Spleen (tissue), 13 donors: ENCODE measurements at places on chromosomes 4 and X.
A peak's percentile ranks its signal among the peaks of the same experiment; 100 is the strongest.

GRCh38 chr4:44438687-44439086 lies 9.9 kb downstream of the KCTD8 start:
- H3K27me3 ChIP-seq: peaks cover 9% of the 10 kb centered on the region
- H3K4me1 ChIP-seq: no peaks in the 10 kb centered on the region
- no peaks in the 10 kb centered on the region for H3K36me3 ChIP-seq
- DNase-seq: no peak

DNA sequence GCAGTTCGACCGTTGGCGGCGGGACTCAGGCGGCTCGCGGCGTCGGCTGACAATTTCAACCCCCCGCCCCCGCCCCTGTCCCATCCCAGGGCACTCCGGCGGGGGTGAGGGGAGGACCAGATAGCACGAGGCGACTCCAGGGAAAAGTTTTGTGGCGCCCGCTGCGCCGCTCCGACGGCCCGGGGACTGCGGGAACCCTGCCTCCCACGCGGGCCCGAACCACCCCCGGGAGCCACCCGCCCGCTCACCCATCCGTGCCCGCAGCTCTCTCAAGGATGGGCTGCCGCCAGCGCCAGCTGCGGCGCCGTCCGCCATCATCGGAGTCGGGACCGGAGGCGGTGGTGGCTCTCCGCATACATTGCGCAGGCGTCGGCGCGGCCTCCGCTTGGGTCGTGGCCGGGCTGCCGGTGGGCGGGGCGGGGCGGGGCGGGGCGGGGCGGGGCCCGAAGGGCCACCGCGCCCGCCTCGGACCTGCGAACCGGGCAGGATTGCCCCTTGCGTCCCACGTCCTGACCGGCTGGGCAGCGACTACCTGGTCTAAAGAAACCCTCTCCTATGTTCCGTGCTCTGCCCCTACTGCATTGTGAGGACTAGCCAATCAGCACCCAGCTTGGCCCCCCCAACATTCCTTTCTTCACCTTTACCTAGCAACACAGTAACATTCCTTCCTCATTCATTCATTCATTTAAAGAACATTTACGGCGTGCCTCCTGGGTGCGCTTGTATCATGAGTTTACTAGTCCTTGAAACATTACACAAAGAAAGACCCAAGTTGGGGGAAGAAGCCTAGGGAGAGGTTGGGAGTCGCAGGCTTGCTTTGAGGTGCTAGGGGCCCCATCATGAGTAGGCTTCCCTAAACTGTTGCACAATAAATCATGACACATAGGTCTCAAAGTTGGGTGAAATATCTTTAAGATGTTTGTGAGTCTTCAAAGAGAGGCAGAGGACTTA lies at the start of gene MAP7D3:
Gene MAP7D3 (minus strand): TSS at position 360 of the 951 bp plus-strand sequence. CDS start 42 bp downstream, at position 318.
- peak; percentile 93 for DNase-seq
- H3K27ac ChIP-seq: peak within 1 kb of the TSS; percentile 80
- H3K27me3 ChIP-seq: peaks cover 10% of the 10 kb centered on the region
- peak within 1 kb of the TSS; percentile 70 for H3K4me3 ChIP-seq
- H3K36me3 ChIP-seq: no peaks in the 10 kb centered on the region

- H3K36me3 ChIP-seq: no peaks in the 10 kb centered on the region
- H3K4me1 ChIP-seq: no peaks in the 10 kb centered on the region
- no peak for DNase-seq
- no peak overlapping the region for H3K27ac ChIP-seq
- H3K4me3 ChIP-seq: no peak overlapping the region
Observed at GRCh38 chr4:160371446-160371845, 1268.6 kb downstream of the RAPGEF2 start.

DNA sequence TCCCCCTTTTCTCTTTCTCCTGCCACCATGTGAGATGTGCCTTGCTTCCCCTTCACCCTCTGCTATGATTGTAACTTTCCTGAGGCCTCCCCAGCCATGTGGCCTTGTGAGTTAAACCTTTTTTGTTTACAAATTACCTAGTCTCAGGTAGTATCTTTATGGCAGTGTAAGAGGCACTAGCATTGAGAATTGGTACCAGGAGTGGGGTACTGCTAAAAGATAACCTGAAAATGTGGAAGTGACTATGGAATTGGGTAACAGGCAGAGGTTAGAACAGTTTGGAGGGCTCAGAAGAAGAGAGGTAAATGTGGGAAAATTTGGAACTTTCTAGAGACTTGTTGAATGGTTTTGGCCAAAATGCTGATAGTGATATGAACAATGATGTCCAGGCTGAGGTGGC lies 182.0 kb downstream of the CHM start:
- peaks cover 7% of the 10 kb centered on the region for H3K36me3 ChIP-seq
- no peak overlapping the region for H3K27ac ChIP-seq
- no peaks in the 10 kb centered on the region for H3K4me1 ChIP-seq
- no peak for DNase-seq
- no peak overlapping the region for H3K4me3 ChIP-seq
- H3K27me3 ChIP-seq: no peaks in the 10 kb centered on the region

DNA sequence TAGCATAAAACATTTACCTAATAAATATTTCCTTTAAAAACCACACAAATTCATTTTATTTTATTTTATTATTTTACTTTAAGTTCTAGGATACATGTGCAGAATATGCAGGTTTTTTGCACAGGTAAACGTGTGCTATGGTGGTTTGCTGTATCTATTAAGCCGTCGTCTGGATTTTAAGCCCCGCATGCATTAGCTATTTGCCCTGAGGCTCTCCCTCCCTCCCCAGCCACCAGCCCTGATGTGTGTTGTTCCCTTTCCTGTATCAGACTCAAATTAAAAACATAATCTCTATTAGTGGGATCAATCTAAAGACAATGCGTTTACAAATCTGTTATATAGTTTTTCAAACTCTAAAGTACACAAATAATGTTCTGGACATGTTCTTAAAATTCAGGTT lies 1.2 kb upstream of the HTN3 start:
- no peaks in the 10 kb centered on the region for H3K27me3 ChIP-seq
- no peak overlapping the region for H3K4me3 ChIP-seq
- H3K27ac ChIP-seq: no peak overlapping the region
- no peaks in the 10 kb centered on the region for H3K36me3 ChIP-seq
- H3K4me1 ChIP-seq: no peaks in the 10 kb centered on the region

DNA sequence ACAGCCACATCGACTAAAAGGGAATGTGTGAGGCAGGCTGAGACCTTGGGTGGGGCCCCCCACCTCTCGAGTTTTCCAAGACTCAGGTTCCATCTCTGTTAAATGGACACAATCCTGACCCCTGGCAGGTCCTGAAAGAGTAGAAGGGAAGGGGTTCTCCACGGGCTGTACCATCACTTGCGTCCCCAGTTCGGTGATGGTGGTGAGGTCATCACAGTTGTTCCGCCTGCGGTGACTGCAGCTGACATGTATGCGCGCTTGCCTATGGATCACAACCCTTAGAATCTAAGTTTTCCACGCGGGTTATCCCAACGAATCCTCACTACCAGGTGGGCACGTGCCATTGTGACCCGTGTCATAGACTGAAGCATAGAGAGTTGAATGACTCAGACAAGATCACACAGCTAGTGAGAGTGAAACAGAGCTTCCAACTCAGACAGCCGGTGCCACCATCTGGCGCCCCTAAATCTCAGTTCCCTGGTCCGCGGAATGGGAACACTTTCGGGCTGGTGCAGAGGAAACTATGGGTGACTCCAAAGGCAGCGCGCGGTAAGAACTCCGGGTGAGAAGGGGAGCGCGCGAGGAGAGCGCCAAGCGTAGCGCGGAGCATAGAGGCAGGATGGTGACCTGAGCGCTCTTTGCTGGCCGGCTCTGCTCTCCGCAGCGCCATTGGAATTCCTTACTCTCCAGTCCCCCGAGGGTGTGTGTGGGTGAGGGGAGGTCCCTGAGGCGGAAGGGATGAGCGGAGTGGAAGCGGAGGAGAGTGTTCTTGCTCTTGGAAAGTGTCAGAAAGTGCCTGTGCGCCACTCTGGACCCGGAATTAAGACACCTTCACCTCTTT lies 10.5 kb downstream of the MSX1 start:
- H3K27ac ChIP-seq: no peak overlapping the region
- peaks cover 43% of the 10 kb centered on the region for H3K4me1 ChIP-seq
- H3K27me3 ChIP-seq: peaks cover 100% of the 10 kb centered on the region
